ENCODE measurements at places on chromosomes 6 and 20. TPM values are rescaled to one million over a fixed set of nuclear protein-coding genes. Genes with fewer than 3 reads are reported as not detected.

SLC22A16 gene
- not detected for total RNA-seq

F13A1 gene
- total RNA-seq, result not detected

DPPA5 gene
- total RNA-seq, result not detected

SMPDL3A gene
- 14.3 TPM for total RNA-seq

DYNLT2 gene
- total RNA-seq, result 0.47 TPM

ULBP1 gene
- total RNA-seq, result 2.1 TPM

SLC35F1 gene
- not detected for total RNA-seq

LY6G5C gene
- total RNA-seq, result not detected

RAB32 gene
- 95.8 TPM for total RNA-seq

REV3L gene
- total RNA-seq, result 12.4 TPM

LST1 gene
- total RNA-seq, result not detected

SLC13A3 gene
- total RNA-seq, result 1.5 TPM

PPP1R14C gene
- not detected for total RNA-seq

SOX18 gene
- total RNA-seq, result 0.58 TPM

ABHD16B gene
- not detected for total RNA-seq

HSPA12B gene
- total RNA-seq, result 5.0 TPM

BMP2 gene
- 1.2 TPM for total RNA-seq

MTFR2 gene
- 0.17 TPM for total RNA-seq

RSPH4A gene
- total RNA-seq, result 1.1 TPM

BPIFB2 gene
- total RNA-seq, result not detected

TNFRSF21 gene
- total RNA-seq, result 40.1 TPM

GGTLC1 gene
- total RNA-seq, result not detected
